NK-92 treated with Interleukin-12 subunit alpha and Interleukin-12 subunit beta, amount 100 ng/mL, for 24 hours (cell line): ENCODE measurements at places on chromosomes 2 and 18.

- DNase-seq, result no peak
Measured at GRCh38 chr2:225763711-225764110, 364.2 kb downstream of the NYAP2 start.

DNA sequence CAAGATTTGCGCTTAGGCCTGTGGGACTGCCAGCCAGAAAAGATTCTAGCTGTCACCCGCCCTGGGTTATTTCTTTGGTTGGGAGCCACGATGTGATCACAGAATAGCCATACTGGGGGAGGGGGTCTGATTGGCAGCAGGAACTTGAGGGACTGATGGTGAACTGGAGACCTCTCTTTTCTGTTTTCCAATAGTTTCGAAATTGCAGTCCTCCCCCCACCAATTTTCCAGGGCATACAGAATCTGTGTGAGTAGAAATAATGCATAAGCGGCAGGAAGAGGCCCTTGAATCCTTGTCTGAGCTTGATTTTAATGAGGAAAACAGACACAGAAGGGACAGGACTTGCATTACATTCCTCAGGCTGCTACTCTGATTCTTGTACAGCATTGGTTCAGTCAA, 2.2 kb upstream of the POLR2D start:
- DNase-seq, result no peak

- peak; percentile 52 for DNase-seq
Measured at GRCh38 chr2:317501-318424, 29.9 kb upstream of the ALKAL2 start.

GRCh38 chr2:96819128-96819875, 3.2 kb downstream of the CNNM3 start:
- no peak for DNase-seq

- no peak for DNase-seq
Measured at GRCh38 chr18:57211412-57211750, 64.5 kb downstream of the BOD1L2 start.

DNA sequence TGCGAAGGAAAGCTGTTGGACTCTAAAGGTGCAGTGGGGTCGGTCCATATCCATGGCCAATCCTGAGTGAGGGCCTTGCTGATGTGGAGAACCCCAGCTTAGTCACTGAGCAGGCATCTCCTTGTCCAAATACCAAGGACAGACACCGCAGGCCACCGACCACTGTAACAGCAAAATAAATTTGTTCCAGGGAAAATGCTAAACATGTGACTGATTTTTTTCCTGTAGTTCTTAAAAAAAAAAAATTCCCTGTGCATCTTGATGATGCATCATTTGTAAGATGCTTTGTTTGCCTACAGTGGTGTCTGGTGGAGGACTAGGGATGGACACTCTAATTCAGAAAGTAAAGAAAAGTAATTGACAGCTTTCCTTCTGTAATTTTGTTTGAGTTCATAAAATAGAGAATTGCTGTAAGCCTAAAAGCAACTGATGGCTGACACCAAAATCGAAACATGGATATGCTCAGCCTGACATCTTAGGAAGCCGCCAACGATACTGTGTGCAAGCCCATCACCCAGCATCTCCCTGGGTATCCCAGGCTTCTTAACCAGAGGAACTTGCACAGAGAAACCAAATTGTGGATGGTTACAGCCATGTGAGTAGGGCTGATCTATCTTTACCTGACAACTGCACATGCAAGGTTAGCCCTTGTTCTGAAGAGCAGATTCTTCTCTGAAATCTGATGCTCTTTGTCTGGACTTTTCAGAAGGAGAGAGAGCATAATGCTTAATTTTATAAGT, 188.6 kb downstream of the ARL4C start:
- no peak for DNase-seq

DNA sequence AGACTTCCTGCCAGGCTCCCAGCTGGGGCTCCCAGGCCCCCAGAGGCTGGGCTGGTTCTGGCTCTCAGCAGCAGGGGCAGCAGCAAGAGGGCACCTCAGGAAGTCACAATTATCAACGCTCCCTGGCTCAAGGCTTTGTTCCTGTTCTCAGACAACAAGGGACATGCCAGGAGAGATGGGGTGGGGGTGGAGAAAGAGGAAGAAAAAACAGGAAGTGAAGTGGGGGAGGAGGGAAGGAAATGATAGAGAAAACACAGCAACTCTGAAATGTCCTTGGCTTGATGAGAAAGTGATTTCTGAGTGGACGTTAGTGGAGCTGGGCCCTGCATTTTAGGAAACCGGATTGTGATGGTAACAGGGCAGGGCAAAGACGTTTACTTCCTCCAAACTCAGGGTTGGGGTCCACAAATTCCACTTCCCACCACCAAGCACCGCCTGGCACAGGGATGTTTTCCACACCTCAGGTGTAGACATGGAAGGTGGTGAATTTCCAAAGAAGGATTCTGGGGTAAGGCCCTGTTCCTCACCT, 40.4 kb downstream of the CYRIA start:
- DNase-seq, result no peak

GRCh38 chr18:59769129-59769865, 72.1 kb upstream of the CCBE1 start:
- DNase-seq, result no peak

DNA sequence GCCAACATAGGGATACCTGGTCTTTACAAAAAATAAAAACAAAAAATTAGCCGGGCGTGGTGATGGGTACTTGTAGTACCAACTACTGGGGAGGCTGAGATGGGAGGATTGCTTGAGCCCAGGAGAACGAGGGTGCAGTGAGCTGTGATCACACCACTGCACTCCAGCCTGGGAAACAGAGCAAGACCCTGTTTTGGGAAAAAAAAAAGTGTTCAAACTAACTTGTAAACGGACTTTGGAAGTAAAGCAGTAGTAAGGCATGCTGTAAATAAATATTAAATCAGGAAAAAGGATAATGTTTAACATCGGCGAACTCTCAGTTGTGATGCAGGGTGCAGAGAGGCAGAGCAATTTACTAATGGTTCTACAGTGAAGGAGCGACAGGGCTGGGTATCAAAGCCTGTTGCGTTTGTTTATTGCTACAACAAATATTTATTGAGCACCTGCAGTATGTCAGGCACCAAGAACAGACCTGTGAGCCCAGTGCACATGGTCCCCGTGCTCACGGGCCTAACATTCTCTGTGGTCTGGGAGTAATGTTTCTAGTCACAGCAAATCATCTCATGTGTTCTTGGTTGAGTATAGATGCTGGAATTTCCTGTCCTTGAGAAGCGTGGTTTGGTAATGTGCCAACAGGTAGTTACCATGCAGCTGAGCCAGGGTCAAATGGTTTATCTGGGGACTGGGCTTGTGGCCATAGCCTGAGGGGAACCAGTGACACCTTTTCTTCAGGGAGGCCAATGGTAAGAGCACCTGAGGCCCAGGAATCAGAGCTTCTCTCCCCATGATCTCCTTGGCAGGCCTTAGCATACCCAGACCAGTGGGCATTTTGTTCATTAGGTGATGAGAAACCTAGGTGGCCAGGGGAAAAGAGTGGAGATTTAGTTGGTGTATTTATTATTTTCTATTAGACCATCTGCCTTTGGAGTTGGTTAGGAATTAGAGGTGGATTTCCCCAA, 27.9 kb upstream of the GREB1 start:
- no peak for DNase-seq

- no peak for DNase-seq
Measured at GRCh38 chr2:119760956-119761275, 1.2 kb downstream of the PTPN4 start.

GRCh38 chr2:18940184-18940583, 350.8 kb upstream of the NT5C1B start:
- no peak for DNase-seq
